ENCODE measurements at places on chromosomes 2 and 18.

- no peak for DNase-seq
Measured at GRCh38 chr2:191038241-191038725, 24.3 kb upstream of the STAT1 start.

DNA sequence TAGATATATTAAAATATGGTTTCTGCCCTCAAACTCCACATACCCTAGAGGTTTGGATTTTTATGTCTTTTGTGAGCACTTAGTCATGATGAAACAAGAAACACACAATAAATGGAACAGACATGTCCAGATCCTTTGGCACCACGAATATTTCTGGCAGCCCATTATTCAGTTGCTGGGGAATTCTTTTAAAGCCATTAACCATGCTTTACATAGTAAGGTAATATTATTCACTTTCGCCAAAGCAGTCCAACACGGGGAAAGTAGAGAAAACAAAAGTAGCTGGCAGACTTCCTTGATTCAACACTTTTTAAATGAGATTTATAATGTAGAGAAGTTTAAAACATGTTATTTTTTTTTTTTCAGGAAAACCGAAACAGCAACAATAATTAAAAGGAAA lies 235.4 kb downstream of the PIEZO2 start:
- DNase-seq = no peak

DNA sequence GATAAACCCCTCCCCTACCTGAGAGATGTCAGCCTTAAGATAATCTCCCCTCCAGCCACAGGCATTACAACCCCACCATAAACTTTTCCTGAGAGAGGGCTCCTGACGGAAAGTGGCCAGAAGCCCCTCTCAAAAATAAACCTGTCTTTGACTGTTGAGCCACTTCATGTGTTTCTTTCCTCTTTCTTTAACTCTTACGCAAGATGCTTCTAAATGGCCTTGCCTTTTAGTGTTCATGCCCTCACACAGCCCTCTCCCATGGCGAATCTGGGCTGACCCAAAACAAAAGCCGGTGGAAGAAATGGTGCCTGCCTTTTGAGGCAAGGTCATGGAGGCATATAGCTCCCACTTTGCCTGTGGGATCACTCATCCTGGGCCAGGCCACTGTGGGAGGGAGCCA lies 54.4 kb downstream of the NAPG start:
- no peak for DNase-seq

DNA sequence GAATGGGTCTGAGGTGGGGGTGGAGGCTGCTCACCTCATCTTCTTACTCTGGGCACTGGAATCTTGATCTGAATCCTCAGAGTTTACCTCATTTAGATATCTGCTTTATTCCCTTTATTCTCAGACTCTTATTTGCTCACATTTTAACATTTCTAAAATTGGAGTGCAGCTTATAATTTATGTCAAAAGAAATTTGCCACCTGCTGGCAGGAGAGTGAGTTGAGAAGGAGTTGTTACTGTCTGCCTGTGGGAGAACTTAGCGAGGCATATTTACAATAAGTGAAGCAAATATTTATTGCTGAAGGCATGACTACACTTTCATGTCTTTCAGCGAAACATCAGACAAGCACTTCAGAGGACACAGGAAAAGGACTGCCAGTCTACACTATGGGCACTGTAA lies 16.4 kb upstream of the KIAA2012 start:
- no peak for DNase-seq

DNA sequence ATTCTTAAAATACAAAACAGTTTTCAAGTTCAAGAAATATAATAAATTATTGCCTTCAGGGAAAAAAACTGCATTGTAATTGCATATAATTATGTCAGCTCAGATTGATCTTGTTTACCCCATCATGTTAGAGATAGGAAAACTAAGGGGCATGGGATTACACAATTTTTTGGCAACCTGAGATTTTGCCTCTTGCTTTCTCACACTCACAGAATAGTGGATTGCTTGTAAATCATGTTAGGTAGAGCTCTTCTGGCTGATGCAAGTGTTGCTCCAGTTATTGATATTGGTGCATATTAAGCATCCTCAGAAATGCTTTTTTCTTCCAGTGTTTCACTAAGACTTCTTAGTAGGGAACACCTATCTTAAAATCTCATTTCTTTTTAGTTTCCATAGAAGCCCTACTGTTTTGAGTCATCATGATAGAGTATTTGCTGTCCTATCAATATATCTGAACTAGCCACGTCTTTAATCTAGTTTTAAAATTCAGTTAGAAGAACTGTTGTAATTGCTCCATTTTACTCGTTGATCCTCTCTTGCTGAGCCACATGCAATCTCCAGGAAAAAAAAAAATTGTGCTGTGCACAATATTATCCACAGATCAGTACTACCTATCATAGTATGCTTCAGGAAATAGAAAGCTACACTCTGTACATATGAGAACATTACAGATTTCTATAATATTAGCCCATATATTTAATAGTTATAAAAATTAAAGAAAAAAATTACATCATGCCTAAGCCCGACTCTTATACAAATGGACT lies 393.1 kb downstream of the LRP1B start:
- no peak for DNase-seq

DNA sequence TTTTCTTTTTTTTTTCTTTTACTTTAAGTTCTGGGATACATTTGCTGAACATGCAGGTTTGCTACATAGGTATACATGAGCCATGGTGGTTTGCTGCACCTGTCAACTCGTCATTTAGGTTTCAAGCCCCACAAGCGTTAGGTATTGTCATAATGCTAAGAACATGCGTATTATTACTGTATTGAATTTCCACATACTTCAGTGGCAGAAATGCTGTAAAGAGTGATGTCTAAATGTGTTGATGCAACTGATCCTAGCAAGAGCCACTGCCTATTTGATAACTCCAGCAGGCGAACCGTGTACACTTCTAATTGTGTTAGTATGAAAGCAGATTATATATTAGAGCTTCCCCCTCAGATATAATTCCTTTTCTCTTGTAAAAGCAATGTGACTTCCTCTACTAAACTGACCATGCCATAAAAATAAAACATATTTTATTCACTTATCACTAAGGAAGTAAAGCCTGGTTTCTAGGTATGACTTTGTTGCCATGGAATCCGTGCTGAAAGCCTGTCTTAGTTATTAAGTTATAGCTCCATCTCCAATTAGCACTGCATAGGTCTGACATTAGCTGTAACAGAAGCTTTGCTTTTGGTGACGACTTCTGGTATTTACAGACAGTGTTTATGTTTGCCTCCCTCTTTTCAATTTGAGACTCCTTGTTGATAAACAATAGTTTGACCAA lies 280.0 kb downstream of the GALR1 start:
- DNase-seq = no peak
